ENCODE measurements at places on chromosomes 13 and 19.

- DNase-seq: no peak
These were observed 30.4 kb downstream of the CEBPG start for GRCh38 chr19:33403973-33404304.

- DNase-seq: no peak
These were observed 191.0 kb upstream of the NBEA start for GRCh38 chr13:34751044-34751443.

- DNase-seq: no peak
These were observed 12.0 kb downstream of the ETFB start for GRCh38 chr19:51354103-51354741.

- no peak for DNase-seq
These were observed 35.9 kb downstream of the RAB20 start for GRCh38 chr13:110525328-110526319.

- no peak for DNase-seq
These were observed 106.4 kb downstream of the ZNF429 start for GRCh38 chr19:21611659-21612402.

- no peak for DNase-seq
These were observed 48.4 kb downstream of the WASF3 start for GRCh38 chr13:26605845-26606244.

- no peak for DNase-seq
These were observed 11.3 kb upstream of the MKNK2 start for GRCh38 chr19:2062389-2062729.

DNA sequence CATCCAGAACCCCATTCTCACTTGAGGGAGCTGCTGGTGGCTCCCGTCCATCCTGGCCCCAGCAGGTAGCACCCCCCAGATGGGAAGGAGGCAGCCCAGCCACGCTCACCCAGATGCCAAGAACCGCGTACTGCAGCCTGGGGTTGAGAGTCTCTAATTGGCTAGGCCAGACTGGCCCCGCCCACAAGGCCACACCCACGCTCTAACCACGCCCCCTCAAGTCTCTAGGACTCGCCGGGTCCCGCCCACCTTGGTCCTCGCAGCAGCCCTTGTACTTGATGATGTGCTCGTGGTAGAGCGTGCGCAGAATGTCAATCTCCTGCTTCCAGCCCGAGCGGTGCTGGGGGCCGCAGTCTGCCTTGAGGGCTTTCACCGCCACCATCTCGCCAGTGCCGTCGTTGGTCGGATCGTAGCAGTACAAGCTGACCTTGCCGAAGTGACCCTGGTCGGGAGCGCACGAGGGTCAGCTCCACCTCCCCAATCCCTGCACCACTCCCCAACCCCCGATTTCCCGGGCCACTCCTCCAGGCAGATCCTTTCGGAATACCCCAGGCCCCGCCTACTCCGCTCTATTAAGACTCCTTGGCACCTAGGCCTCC is 14.5 kb upstream of the ICAM3 start:
- DNase-seq: peak; percentile 37

DNA sequence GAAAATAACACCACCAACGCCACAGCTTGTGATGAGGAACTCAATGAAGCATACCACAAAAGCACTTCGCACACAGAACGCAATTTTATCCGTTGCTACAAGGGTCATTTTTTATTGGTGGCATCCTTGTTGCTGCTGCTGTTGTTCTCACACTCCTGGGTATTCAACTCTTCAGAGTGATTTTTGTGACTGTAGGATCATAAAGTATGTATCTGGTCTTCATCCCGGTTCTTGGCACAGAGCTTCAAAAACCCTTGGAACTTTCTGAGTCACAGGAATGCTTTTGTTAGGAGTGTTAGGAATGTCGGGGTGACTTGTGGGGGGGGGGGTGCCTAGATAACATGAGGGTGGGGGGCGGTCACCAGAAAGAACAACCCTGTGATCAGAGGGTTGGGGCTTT is 108.4 kb downstream of the ZNF557 start:
- DNase-seq: no peak

DNA sequence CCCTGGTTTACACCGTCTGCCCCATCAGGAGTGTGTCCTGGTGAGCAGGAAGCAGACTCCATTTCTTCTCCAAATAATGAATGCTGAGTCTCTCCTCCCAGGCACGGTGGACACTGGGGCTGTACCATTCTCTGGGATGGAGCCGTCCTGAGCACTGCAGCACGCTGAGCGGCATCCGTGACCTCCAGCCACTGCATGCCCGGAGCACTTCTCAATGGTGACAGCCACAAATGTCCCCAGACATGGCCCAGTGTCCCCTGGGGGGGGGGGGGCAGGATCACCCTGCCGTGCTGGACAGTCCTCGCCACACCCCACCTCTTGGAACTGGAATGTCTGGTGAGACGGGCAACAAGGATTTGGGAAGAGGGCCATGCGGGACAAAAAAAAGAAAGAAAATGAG is 37.4 kb downstream of the GNG7 start:
- no peak for DNase-seq

- peak; percentile 89 for DNase-seq
These were observed 2.0 kb downstream of the ITPKC start for GRCh38 chr19:40718774-40719391.

DNA sequence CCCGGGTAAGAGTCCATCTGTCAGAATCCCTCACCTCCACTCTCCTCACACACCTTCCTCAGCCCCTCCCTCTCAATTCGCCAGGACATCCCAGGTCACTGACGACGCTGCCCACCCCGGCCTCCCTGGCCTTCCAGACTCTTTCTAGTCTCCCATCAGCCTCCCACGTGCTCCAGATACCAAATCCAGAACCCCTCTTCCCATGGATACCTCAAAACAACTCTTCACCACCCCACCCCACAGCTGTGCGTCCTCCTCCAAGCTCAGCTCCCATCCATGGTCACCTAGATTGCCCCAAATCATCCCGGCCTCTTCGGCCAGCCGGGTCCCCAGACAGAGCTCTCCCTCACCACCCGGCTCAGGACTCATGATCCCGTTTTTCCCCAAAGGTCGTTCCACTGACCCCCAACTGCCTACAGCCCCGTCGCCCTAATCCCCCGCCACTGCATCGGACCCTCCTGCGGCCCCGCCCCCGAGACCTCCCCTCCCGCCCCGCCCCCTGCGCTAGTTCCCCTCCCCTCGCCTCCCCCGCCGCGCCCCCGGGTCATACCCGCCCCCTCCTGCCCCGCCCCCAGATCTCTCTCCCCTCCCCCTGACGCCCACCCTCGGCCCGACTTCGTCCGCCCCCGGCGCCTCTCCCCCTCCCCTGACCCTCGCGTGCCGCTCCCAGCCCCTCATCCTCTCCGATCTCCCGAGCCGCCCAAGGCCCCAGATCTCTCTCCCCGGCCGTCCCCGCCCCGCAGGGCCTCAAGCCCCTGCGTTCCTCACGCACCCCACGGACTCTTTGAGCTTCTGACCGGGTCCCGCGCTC is 546 bp downstream of the UBXN6 start:
- no peak for DNase-seq

GRCh38 chr13:34765446-34766180 is 176.5 kb upstream of the NBEA start:
- no peak for DNase-seq

GRCh38 chr19:58554494-58555368 is at the start of gene CHMP2A:
CHMP2A (minus strand) TSS chr19:58555105; CDS start chr19:58554212, 893 bp downstream.
- peak; percentile 98 for DNase-seq

- no peak for DNase-seq
These were observed 20.4 kb downstream of the MLLT1 start for GRCh38 chr19:6259312-6259861.

- no peak for DNase-seq
These were observed 51.0 kb upstream of the FGF14 start for GRCh38 chr13:102452836-102453235.

- no peak for DNase-seq
These were observed 132.5 kb upstream of the ZNF91 start for GRCh38 chr19:23527797-23528196.

DNA sequence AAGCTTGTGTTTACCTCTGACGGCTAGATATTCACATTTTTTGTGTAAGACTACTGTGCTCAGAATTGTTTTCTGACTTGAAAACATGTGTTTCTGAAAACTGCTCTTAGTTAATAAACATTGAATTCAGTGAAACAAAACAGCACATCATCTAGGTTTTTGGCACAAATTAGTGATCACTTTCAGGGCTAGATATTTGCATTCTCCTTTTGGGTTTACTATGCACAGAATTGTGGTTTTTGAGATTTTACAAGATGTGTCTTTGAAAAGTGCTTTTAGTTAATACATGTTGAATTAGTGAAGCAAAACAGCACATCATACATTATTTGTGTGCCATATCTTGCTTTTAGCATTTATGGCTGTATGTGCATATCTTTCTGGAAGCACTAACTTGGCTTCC is 8.2 kb upstream of the PARP4 start:
- no peak for DNase-seq

- DNase-seq: no peak
These were observed 121.2 kb upstream of the MLNR start for GRCh38 chr13:49098771-49099512.

- DNase-seq: no peak
These were observed 339.4 kb downstream of the TEX29 start for GRCh38 chr13:111659842-111660241.

DNA sequence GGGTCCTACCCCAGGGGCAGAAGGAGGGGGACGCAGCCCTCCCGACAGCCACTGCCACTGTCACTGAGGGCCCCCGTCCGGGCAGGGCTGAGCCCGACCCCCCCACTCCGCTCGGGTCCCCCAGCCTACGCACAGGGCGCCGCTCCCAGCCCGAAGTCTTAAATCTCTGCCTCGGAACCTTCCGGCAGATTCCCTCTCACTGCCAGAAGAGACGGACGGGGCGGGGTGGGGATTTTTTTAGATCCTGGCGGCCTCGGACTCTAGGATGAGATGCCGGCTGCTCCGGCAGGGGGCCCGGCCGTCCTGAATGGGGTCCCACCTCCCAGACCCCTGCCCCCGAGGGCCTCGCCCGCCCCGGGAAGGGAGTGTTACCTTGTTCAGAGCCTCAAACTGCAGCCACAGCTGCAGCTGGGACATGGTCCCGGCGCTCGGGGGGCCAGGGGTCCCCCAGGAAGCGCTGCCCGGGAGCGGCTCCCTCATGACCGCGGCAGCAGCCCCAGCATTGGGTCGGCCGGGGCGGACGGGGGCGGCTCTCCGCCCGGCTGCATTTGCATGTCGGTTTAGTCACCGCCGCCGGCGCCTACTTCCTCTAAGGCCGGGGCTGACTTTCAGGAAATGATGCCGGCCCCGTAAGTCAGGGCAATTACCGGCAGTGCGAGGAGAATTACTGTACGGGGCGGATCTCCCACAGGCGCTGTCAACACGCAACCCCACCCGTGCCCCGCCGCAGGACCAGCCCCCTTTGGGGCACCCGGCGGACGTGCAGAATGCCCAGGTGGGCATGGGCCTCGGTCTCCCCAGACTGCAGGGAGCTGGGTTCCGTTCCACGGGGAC is 28.1 kb downstream of the GPX4 start:
- DNase-seq: peak; percentile 51

GRCh38 chr13:78881054-78881453 is 222.1 kb upstream of the OBI1 start:
- DNase-seq: no peak

DNA sequence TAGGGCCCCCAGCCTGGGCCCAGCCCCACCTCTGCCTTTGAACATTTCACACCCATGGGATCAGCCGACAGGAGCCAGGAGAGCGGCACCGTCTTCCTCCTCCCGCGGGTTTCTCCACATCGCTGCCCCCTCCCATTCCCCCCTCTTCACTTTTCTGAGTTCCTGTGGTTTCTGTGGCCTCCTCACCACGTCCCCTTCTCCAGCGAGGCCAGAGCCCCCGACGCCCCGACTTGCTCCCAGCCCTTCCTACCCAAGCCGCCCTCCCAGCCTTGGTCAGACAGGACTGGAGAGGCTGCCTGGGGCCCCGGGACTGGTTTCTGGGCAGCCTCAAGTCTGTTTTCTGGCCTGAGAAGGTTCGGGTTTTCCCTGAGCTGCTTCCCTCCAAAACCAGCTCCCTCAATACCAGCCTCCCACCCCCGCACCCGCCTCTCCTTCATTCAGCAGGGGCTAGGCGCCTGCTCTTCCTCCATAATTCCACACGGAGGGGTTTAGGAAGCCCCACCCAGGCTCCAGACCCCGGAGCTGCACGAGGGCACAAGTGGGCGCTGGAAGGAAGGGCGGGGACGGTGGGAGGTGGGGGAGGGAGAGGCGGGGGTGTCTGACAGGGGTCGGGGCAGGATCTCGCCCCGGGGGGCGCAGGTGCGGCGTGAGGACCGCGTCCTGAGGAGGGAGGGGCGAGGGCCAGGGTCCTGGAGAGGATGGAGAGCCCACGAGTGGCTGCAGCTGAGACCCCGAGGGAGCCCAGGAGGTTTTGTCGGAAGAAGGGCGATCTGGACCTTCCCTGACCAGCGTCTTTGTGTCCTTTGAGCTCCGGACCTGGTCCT is 4.0 kb upstream of the SIGLEC10 start:
- no peak for DNase-seq

- no peak for DNase-seq
These were observed 1.0 kb downstream of the TUBB4A start for GRCh38 chr19:6500837-6501739.

DNA sequence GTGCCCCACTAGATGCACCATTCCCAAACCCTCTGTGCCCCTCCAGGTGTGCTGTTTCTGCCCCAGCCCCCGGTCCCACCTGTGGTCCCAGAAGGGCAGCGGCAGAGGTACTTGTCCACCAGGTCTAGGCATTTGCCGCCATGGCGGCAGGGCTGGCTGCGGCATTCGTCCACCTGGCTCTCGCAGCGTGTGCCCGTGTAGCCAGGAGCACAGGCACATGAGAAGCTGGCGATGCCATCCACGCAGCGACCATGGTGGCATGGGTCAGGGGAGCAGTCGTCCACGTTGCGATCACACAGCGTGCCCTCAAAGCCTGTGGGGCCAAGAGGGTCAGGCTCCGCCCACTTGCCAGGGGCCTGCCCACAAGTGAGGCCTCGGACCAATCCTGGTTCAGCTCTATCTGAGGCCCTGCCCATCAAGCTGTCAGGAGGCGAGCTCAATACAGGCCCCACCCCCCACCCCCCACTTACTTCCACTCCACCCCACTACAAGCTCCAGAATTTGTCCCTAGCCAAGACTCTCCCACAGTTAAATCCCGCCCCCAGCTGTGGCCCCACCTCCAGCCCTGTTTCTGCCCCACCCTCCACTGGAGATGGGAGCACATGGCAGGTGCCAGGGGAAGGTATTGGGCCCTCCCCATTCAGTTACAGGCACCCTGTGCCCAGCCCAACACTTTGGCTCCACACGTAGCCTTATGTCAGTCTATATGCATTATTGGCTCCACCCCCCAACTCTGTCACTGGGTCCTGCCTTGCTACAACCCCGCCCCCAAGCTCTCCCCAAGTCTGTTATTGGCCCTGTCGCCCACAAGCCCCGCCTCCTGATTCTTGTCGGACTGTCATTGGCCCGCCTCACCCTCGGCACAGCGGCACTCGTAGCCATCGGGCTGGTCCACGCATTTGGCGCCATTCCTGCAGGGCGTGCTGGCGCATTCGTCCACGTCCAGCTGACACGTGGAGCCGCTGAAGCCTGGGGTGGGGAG is 13.5 kb downstream of the NOTCH3 start:
- no peak for DNase-seq

- DNase-seq: no peak
These were observed 68.3 kb upstream of the RXFP2 start for GRCh38 chr13:31670831-31671617.

All from body of pancreas (tissue), 4 donors.